Left lung (tissue), 14 donors: ENCODE measurements at places on chromosomes 5 and 9.

- no peak for DNase-seq
Measured at GRCh38 chr5:95554331-95554646, 488 bp downstream of the SKIC3 start.

- DNase-seq, result no peak
Measured at GRCh38 chr5:142866563-142867275, 96.5 kb downstream of the ARHGAP26 start.

- DNase-seq, result no peak
Measured at GRCh38 chr9:116381350-116381749, 227.8 kb downstream of the PAPPA start.

DNA sequence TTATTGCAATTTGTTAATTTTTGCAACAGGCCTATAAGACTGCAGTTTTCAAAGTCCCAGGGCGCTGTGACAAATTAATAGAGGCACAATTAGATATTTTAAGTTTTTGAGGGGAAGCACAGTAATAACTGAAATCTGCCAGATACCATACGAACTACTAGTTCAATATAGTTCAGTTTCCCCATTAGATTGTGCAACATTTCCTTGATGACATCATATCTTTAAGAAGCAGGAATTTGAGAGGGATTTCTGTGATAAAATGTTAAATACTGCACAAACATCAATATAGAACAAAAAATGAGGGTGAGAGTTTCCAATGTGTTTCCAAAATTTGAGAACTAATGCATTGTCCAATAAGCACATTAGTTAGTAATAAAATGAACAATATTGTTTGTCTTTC, 56.7 kb upstream of the GRIN3A start:
- no peak for DNase-seq

- DNase-seq, result no peak
Measured at GRCh38 chr5:55451976-55452375, 82.8 kb downstream of the PLPP1 start.

- no peak for DNase-seq
Measured at GRCh38 chr5:130136300-130136699, 232.0 kb downstream of the CHSY3 start.
